ENCODE measurements at places on chromosomes 16 and 17.

- no peak for DNase-seq
Measured at GRCh38 chr16:22782314-22782713, 31.6 kb upstream of the HS3ST2 start.

GRCh38 chr16:85286066-85286831, 174.0 kb upstream of the CIBAR2 start:
- DNase-seq: no peak

- no peak for DNase-seq
Measured at GRCh38 chr16:83482545-83483162, 325.1 kb upstream of the HSBP1 start.

GRCh38 chr16:12330946-12331345, 354.4 kb downstream of the SNX29 start:
- DNase-seq: no peak

GRCh38 chr17:44977065-44977464, 9.0 kb upstream of the C1QL1 start:
- no peak for DNase-seq

DNA sequence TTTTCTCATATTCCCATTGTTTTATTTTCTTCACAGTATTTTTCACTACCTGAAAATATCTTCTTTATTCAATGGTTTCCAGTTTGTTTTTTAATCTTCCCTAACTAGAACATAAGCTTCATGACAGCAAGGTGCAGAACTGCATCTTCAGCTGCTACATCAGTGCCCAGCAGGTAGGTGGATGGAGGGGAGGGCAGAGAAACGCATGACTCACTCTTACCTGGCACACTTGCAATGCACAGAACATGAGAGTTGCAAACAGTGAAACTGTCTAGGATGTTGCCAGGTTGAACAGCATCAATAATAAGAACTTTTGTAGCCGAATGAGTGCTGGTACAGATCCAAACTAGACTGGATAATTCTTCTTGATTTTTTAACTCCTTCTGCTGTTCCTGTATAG, 127.1 kb downstream of the SPAG9 start:
- DNase-seq: no peak

DNA sequence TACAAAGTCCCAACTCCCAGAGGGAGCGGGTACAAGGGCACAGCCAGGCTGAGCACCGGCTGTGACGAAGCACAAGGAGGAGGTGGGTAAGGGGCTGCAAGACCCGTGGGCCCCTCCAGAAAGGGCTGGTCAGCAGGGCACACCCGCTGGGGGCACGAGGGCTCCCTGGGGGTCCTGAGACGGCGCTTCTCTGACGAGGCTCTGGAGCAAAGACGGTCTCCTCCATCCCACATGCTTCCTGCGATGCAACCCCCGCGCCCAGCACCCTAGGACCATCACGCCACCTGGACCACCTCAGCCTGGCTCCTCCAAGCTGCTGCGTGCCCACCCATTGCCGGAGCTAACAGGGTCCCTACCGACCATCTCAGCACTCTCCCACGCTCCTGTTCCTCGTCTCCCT, 8.7 kb downstream of the CCDC57 start:
- DNase-seq: no peak

DNA sequence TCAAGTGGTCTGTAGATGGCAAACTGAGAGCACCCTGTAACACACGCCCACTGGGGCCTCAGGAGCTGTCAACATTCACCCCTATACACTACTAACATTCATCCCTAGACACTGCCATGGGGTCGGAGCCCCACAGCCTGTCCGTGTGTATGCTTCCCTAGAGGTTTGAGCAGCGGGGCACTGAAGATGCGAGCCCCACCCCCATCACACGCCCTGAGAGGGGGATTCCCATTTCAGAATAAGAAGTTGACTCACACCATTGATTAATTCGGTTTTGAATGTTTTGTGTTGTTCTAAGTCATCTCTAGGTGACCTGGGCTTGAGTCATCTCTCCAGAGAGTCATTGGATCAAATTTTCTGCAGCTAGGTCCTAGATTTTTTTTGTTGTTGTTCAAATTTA, 37.3 kb upstream of the MMD start:
- peak; percentile 48 for DNase-seq

DNA sequence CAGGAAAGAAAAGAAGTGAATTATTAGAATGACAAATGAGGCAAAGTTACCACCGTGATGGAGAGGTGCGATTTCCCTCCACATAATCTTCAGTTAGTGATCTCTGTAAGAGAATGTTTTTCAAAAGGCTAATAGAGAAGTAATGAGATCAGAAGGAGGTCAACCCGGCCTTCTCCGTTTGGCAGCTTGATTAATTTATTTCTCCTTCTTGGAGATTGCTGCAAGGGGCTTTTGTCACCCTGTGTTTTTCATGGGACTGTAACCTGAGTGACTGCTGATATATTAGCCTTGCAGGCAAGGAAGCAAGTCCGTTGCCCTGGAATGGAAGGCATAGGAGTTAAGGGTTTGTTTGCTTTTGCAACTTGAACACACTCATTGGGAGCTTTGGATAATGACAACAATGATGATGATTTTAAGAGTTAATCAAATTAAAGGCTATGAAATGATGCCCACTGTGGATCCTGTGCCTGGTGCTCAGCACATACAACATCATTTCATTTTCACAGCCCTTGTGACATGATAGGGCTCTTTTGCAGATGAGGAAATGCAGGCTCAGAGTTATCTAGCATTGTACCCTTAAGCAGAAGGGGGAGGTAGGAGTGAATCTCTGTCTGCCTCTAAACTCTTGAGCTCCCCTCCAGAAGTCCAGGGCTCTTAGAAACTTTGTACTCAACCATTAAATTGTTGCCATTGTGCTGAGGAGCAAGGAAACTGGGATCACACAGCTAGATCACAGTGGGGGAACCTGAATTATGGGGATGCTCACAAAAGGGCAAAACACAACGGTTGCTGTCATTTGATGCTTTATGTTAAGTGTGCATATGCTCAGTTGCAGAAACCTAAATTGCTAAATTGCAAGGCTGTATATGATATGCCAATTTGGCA, 226.3 kb downstream of the WWOX start:
- DNase-seq: no peak

DNA sequence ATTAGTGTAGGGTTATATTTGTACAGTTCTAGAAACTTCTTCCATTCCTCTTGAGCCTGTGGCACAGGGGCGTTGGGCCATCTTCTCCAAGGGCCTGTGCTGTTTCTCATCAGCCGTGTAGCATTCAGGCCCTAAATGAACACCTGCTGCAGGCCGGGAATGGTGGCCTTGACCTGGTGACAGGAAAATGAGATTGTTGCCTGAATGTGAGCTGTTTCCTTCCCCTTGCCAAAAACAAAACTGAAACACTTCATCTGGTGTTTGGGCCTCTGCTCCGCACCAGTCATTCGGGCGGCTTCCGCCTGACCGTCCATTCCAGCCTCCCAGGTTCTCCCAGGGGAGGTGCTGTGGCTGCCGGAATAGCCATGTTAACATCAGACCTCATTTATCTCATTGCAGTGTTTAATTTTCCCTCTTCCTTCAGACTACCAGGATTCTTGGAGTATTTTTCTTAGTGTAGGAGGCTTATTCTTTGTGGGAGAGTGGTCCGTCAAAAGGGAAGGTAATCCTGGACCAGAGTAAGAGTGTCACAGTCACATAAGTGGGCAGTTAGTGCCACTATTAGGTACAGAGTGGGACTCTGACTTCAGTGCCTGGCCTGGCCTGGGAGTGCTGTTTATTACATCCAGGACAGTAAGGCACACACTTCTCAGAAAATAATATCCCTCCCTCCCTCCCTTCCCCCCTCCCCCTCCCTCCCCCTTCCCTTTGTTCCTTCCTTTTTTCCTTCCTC, 61.9 kb downstream of the WWP2 start:
- peak; percentile 58 for DNase-seq

- DNase-seq: no peak
Measured at GRCh38 chr16:17467923-17468540, 2.7 kb downstream of the XYLT1 start.

DNA sequence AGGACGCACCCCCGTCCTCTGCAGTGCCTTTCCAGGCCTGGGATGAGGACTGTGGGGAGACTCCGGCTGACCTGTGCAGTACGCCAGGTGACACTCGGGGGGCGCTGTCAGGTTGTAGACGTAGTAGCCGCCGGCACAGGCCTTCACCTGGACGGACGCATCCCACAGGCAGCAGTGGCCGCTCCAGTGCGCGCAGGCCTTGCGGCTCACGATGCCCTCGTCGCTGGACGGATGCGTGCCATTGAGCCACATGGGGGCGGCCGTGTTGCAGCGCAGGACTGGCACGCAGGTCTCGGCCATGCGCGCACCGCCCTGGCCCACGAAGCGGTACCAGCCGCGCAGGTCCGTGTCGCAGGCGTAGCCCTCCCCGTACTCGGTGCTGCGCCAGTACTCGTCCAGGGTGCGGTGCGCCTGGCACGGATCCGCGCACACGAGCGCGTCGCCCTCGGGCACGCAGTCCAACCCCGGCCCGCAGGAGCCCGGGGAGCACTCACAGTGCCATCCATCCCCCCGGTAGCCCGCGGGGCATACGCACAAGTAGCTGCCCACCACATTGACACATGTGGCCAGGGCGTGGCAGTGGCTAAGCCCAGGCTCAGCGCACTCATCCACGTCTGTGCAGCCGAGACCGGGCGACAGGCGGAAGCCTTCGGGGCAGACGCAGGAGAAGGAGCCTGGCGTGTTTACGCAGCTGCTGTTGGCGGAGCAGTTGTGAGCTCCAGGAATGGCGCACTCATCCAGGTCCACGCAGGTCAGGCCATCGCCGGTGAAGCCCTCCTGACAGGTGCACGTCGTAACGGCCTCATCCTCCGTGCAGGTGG, 3.9 kb downstream of the UMOD start:
- DNase-seq: peak; percentile 26

- DNase-seq: no peak
Measured at GRCh38 chr17:44848961-44849489, 1.3 kb downstream of the HIGD1B start.

DNA sequence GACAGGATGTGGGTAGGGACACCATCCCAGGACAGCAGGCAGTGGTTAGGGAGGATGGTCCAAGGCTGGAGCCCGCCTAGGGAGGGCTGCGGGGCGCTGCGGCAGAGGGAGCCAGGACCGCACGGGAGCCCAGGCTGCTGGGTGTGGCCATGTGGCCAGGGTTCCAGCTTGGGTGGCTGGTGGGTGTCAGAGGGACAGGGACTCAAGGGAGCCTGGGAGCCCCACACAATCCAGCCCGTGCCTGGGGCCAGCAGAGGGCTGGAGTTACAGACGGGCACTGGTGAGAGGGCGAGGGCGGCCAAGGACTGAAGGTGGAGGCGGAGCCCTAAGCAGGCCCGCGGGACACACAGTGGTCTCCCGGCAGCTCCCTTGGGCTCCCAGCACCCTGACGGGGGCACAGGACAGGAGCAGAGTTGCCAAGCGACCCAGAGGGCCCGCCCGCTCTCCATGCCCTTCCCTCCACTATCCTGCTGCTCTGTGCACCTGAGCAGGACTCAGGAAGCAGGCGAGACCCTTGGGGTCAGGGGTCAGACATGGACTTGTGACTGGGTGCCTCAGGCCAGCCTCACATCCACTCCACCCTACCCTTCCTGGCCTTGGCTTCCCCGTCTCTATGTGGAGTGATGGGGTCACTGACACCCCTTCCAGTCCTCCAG, 7.1 kb downstream of the MRPL28 start:
- DNase-seq: no peak

- no peak for DNase-seq
Measured at GRCh38 chr17:69423450-69423849, 9.0 kb downstream of the MAP2K6 start.

GRCh38 chr17:43574896-43575525, 28.9 kb upstream of the ETV4 start:
- DNase-seq: no peak

- no peak for DNase-seq
Measured at GRCh38 chr16:55678161-55678821, 22.5 kb downstream of the SLC6A2 start.

- no peak for DNase-seq
Measured at GRCh38 chr17:70028397-70028796, 46.6 kb upstream of the KCNJ16 start.

- DNase-seq: no peak
Measured at GRCh38 chr17:62648956-62649294, 21.5 kb downstream of the MRC2 start.

GRCh38 chr16:85113913-85114312, 1.6 kb upstream of the CIBAR2 start:
- DNase-seq: no peak

DNA sequence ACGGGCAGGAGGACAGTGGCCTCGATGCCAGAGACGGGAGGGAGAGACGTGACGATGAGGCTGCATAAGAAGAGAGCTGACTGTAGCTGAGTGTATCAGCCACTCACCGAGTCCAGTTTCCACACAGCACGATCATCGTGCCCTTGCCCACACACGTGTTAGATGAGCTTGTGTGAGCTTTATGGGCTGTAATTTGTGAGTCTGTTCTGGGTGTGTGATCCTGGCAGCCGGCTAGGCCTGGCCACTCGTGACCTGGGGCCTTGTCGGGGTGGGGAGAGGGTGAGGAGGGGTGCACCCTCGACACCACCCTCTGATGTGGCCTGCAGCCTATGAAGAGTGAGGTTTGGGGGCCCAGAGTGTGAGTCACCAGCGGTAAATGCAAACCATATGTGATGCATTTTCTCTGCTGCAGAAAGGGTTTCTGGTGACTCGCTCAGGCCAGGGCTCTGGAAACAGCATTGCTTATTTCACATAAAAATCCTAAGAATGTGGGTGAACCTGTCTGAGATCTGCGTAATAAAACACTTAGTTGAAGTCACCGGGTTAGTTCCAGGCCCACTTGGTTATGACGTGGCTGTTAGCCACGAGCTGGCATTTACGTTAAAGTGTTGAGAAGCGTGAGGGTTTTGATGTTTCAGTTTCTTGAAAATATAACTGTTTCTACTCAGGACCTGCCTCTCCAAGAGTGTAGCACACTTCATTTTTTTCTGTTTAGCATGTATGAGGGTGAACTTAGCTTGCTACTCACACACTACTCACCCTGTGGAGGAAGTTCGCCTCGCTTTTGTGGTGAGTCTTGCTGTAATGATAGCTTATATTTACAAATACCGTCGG, 4.2 kb downstream of the METRNL start:
- no peak for DNase-seq

DNA sequence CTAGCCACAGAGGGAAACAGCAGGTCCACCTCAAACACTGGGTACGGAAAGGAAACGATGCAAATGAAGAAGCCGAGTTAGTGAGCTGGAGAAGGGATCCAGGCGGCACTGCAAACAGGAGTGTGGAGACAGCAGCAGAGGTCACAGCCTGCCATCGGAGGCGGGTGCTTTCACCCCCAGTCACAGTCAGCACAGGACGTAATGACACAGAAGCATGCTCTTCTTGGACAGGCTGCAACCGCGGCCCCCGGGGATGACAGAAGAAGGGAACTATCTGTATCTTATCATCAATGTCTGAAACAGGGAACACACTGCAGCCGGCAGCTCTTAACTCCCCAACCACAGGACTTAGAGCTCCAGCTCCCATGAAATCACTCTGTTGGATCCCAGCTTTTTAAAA, 16.1 kb upstream of the SLC38A8 start:
- no peak for DNase-seq

DNA sequence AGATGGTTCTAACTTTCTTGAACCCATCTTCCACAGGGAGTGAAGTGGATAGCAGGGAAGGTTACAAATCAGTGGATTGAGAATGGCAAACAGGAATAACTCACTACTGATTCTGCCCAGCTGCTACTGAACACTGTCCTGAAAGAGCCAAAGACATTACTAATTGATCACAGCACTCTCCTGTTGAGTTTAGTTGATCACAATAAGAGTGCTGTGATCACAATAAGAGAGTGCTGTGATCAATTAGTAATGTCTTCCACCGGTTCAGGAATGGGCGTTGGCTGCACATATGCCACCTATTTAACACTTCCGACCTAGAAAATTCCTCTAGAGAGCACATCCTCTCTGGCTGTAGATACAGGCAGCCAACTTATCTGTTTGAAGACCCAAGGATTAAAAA, 11.4 kb downstream of the CFAP97D1 start:
- no peak for DNase-seq
